Jurkat, Clone E6-1 (cell line): ENCODE measurements at places on chromosomes 5 and 9.

DNA sequence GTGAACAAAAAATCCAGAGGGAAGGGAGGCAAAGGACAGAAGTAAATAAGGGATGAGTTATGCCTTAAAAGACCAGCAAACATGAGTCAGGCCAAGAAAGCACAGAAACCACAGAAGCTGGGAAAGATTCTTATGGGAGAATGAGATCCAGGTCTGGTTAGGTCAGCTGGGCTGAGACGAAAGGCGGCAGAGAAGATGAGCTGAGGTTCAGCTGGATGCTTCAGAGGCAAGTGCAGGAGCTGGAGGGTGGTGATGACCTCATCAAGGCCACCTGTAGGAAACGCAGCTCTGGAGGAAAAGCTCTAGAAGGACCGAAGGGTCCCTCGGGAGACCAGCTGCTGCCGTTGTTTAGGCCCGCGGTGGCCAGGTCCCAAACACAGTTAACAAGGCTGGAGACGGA, 152.0 kb downstream of the MYO10 start:
- no peak for DNase-seq

GRCh38 chr5:175252234-175252805, 191.7 kb downstream of the DRD1 start:
- no peak for DNase-seq

GRCh38 chr9:86734771-86735170, 212.5 kb downstream of the GAS1 start:
- no peak for DNase-seq

GRCh38 chr5:139955616-139956273, 87.4 kb downstream of the NRG2 start:
- DNase-seq = no peak

DNA sequence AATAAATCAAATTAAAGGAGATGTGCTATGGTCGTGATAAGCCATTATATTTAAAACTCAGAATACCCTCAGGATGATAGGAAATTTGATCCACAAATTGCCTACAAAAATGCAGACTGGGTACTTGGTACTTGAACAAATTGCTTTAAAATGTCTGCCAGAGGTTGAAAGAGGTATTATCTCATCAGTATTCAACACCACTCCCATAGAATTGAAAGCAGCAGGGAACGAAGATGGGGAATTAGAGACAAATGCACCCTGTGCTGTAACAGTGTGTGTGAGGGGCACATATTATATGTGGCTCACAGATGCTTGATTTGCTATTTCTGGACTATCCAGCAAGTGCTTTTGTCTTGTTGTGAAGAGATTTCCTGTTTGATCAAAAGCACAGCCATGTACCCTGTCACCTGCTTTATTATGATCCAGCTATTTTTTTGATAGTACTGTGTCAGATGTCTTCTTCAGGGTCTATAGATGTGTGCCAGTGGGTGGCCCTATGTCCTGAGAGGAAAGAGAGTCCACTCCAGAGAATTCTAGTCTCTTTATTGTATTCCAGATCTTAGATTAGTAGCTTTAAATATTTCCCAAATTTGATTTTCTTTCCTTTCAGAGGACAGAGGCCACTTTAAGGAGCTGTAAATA, 120.1 kb downstream of the XRCC4 start:
- no peak for DNase-seq

GRCh38 chr9:137501457-137501856, 42.3 kb upstream of the NSMF start:
- DNase-seq = no peak

DNA sequence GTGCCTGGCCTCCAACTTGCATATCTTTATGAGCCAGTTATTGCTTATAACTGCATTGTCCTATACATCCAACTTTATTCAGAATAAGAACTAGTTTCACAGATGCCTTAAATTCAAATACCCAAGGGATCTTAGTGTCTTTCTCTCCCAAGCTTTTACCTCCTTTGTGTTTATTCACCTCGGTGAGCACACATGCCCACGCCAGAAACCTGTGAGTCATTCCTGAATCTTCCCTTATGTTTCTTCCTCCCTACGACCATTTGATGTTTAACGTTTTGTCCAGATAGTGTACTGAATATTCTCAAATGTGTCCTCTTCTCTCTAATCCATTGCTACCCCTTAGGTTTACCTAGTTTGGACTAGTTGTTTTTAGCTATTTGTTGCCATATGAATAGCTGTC, 55.5 kb upstream of the MEGF10 start:
- DNase-seq = no peak

DNA sequence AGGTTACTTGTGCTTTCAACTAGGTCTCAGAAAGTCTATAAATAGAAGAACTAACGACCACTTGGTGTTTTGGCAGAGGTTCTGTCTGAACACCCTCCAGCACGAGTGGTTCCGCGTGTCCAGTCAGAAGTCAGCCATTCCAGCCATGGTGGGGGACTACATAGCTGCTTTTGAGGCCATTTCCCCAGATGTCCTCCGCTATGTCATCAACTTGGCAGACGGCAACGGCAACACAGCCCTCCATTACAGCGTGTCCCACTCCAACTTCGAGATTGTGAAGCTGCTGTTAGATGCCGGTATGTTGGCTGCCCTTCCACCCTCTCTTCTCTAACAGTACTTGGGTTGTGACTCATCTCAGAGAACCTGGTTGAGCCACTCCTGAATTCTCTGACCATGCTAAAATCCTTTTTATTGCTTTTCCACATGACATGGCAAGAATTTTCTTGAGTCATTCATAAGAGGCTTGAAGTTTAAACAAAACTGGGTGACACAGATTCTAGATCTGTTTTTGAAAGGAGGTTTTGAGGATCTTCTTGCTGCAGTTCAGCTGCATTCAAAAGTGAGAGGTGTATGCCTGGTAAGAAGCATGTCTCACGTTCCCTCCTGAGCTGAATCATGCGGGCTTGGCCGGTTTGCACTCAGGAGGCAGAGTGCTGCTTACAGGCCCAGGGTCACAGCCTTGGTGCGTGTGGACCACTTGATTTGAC, 103.1 kb upstream of the DMRT1 start:
- DNase-seq = no peak

- peak; percentile 46 for DNase-seq
Measured at GRCh38 chr5:59799668-59800346, 93.7 kb downstream of the PDE4D start.

DNA sequence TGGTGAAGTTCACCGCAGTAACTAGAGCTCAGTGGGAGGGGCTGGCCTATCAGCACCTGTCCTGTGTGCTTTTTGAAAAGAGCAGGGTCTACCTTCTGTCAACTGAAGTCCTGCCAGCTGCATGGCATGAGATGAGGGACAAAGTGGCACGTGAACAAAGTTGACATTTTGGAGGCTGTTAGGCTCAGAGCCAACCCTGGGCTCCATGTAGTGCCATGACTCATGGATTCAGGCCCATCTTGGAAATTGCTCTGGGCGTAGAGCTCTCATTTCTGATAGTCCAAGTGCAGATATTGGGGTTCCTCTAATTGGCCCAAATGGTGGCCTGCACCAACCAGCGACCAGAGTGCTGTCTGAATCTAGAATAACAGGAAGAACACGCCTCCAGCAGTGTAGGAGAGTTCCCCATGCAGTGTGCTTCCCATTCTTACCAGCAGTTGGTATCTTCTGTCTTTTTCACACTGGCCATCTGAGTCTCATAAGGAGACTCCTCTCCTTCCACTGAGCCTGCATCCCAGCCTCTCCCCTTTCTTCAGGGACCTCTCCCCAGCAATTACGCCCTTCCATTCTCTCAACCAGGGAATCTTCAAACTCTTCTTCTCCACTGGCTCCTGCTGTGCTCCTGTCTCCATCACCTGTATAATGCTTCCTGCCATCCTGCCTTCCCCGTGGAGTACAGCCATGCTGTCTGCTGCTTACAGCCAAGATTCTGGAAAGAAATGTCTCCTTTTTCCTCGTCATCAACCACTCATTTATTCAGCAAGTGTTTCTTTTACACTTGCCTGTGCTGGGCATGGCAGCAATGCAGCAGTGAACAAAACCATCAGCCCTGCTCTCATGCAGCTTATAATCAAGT, 30.4 kb downstream of the IRF1 start:
- no peak for DNase-seq

DNA sequence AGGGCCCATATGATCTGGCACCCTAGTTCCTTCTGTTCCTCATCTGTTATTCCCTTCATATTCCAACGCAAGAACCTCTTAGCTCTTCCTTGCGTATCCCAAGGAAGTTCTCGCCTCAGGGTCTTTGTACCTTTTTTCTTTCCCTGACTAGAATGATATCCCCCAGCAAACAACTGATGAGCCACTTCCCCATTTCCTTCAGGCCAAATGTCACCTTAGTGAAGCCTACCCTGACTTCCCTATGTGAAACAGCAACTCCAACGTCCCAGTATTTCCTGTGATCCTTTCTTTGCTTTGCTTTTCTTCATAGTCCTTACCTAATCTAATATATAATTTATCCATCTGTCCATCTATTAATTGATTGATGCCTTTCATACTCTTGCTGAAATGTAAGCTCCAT, 47.9 kb downstream of the ERCC8 start:
- no peak for DNase-seq

DNA sequence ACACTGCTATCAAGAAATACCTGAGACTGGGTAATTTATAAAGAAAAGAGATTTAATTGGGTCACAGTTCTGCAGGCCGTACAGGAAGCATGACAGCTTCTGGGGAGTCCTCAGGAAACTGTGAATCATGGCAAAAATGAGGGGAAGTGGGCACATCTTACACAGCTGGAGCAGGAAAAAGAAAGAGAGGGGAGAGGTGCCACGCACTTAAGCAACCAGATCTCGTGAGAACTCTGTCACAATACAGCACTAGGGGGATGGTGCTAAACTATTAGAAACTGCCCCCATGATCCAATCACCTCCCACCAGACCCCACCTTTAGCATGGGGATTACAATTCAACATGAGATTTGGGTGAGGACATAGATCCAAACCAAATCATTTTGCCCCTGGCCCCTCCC, 105.5 kb upstream of the CPLX2 start:
- DNase-seq = no peak

GRCh38 chr5:6858419-6858818, 145.2 kb downstream of the TENT4A start:
- DNase-seq = no peak

DNA sequence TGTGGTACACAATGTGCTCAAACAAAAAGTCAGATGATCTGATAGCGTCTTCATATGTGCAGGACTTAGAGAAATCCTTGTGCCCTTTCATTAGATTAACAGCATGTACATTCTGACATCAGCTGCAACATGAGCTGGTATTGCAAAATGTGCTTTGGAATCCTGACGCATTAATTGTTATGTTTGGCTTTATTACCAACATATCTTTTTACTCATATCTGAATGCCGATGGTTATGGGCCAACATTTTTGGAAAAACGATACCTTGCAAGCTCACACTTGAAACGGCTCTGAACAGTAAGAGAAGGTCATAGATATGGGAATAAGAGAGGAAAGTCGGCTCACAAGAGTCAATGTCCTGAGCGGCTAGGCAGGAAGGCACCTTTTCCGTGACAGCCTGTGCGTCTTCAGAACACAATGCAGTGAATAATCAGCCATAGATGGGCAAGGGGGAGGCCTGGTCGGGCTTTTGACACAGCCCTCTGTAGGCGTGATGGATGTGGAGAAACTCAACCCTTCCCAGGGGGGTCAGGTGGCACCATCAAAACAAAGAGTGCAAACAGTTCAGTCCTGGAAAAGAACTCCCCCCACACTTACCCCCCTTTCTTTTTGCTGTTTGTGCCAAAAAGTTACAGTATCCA, 36.4 kb upstream of the GAS1 start:
- no peak for DNase-seq

GRCh38 chr9:129459547-129460322, 161.2 kb downstream of the C9orf50 start:
- no peak for DNase-seq

GRCh38 chr5:1376981-1377380, 32.1 kb upstream of the CLPTM1L start:
- no peak for DNase-seq

DNA sequence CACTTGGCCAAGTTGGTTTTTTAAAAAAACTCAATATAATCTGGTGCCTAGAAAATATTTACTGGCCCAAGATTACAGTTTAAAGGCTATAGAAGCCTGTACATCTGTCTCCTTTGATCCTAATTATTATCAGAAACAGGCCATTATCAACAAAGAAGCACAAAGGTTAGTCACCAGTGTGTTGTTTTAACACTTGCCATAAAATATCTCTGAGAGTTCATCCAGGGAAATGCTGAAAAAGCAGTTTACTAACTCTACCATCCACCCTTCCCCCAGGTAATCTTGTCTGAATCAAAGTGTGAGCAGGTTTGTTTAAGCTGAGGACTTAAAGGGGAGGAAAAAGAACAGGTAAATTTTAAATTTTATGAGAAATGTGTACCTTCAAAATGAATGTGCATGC, 13.3 kb upstream of the TRPM6 start:
- no peak for DNase-seq

DNA sequence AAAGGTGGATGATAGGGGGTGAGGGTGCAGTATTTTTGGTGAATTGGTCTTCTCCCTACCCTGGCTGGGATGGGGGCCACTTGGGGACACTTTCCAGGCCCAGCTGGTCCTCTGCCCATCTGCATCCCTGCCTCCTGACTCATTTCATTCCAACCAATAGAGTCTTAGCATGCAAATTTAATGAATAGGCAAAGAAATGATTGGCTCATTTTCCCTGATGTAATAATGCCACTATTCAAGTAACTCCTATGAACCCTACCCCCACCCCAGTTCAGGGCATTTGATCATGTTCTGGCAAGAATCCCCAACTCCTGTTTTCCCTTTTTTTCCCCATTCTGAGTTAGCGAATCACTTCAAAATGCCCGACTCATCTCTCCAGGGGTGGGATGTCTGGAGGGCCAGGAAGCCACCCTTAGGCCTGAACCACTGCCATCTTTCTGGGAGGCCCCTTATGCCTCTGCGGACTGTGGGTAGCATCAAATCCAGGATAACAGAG, 56.7 kb downstream of the PCDH1 start:
- DNase-seq = no peak

DNA sequence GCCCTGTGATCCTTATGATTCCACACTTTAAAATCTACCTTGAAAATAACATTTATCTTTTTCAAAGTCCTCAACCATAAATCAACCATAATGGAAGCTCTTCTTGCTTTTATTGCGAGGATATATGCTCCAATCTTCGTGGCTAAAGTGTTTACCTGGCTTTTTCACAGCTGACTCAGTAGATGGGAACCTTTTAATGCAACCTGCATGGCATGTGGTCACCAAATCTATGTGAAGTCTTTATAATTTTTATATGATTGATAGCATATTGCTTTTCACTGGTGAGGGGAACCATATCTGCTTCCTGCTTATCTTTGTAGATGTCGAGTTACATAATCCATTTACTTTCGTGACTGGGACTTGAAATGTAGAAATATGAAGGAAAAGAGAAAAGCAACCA, 47.1 kb upstream of the TLX3 start:
- DNase-seq = no peak

GRCh38 chr5:174426388-174426787, 298.0 kb upstream of the MSX2 start:
- no peak for DNase-seq

- no peak for DNase-seq
Measured at GRCh38 chr9:75873712-75874111, 16.8 kb upstream of the PCSK5 start.

GRCh38 chr9:128109050-128109709, 18.3 kb downstream of the PTGES2 start:
- DNase-seq = no peak

DNA sequence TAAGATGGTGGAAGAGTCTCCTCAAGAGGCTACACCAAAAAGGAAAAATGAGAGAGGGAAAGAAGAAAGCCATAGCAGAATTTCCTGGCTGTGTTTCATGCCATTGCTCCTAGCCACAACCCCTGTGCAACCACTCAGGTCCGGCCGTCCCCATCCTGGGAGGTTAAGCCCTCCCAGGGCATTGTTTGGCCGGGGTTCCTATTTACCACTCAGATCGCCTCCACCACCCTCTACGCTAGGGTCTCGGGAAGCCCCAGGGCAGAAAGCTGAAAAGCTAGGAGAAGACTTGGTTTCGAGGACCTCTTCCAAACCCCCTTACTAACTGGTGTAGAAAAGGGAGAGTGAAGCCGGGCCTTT, 715 bp downstream of the RC3H2 start:
- no peak for DNase-seq
